Coronary artery (tissue), 2 donors: ENCODE measurements at places on chromosomes 6 and 20.

DNA sequence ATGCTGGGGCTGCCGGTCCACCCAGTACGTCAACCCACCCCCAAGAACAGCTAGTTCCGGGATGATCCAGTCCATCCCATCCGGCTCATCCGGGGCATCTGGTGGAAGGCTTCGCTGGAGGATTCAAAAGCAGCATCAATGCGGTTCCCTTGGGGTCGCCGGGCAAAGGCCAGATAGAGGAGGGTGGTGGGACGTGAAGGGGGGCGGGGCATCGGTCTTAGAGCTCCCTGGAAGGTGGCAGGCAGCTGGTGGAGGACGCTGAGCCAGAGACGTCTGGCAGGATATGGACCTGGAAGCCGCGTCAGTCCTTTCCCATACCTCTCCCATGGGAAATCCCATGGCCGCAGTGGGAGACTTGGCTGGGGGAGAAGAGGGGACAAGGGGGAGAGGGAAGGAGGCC is 1500.8 kb upstream of the DEFB115 start:
- no peak for DNase-seq

GRCh38 chr6:155706341-155706740 is 250.7 kb upstream of the NOX3 start:
- no peak for DNase-seq

DNA sequence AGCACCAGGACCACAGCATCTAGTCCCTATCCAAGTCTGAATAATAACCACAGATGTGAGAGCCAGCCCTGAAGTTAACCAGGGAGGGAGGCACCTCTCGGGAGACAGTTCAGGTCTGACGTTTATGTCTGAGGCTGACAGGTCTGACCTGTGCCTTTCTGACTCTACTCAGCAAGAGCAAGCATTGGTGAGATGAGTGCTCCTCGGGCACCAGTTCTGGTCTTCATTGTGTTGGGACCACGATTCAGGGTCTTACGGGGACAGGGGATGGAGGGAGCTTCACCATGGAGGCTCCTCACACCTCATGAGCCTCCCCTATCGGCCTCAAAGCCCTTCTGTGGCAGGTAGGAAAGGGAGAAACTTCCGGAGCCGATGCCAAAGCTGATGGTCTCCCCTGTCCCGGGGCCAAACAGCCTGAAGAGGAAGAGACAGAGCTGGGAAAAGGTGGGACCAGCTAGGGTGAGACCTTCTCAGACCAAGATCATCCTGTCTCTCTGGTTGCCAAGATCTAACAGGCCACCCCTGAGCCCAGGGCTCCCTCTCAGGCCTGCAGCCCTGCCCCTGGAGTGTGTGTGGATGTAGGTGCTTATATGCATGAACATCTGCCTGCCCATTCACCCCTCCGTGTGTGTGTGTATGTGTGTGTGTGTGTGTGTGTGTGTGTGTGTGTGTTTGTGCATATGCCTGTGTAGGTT is 170.5 kb downstream of the VEGFA start:
- peak; percentile 59 for DNase-seq

DNA sequence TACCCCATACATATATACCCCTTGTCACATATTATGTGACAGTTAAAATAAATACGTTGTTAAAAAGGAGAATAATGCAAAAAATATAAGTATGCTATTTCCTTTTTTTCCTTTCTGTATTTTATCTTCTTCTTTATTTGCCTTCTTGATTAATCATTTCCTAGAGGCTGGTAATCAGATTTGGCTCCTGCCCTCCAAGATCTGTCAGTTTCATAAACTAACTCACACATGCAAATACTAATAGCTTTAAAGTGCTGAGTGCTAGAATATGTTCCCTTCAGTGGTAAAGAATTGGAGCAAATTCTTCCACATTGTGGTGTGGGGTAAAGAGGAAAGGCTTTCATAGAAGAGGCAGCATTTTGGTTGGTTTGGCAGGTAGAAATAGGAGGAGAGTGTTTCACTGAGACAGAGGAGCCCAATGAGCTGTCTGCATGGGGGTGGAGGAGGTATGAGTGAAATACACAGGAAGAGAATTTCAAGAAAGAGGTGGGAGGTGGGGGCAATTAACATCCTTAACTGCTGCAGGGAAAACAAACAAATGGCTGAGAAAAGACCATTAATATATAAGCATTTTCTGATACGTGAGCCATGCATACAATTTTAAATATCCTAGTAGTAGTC is 523.9 kb downstream of the BMP2 start:
- no peak for DNase-seq

GRCh38 chr6:107543088-107543487 is 53.2 kb downstream of the SOBP start:
- DNase-seq, result no peak

DNA sequence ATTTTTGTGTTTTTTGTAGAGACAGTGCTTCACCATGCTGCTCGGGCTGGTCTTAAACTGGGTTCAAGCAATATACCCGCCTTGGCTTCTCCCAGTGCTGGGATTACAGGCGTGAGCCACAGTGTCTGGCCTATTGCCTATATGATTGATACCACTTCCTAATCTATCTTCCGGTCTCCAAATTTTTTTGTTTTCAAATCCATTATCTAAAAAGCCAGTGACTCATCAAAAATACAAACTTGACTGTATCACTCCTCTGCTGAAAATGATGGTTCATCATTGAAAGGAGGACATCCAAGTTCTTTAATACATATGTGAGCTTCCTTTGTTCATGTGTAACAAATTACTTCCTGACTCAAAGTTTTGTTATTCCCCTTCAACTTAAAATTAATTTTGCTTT is 35.5 kb downstream of the FAM8A1 start:
- DNase-seq, result no peak

- no peak for DNase-seq
Measured at GRCh38 chr6:157265635-157266034, 57.7 kb downstream of the TMEM242 start.

DNA sequence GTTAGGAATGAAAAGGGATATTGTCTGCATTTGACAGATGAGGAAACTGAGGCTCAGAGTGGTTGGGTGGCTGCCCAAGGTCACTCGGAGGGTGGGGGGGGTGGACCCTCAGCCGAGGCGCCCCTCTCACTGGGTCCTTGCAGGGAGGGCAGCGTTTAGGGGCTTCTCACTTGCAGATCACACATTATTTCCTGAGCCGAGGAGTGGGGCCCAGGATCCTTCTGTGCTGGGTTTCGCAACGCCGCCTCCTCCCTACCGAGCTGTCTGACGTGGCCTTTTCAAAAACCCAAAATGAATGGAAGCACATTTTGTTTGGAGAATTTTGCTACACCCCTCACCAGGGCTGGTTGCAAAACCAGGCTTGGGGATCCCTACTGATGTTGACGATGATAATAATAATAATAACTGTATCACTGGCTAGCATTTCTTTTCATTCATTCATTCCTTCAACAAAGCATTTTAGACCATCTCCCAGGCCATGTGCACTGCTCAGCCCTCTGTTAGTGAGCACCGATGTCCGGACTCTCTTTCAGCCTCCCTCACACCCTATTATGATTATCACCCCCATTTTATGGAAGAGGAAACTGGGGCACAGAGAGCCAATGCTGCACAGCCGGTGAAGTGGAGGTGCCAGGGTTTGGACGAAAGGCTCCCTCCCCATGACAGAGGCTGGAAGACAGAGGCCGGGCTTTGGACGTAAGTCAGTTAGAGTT is 5.2 kb downstream of the DLGAP4 start:
- no peak for DNase-seq

GRCh38 chr20:38152621-38153221 is 12.3 kb downstream of the TGM2 start:
- peak; percentile 97 for DNase-seq

DNA sequence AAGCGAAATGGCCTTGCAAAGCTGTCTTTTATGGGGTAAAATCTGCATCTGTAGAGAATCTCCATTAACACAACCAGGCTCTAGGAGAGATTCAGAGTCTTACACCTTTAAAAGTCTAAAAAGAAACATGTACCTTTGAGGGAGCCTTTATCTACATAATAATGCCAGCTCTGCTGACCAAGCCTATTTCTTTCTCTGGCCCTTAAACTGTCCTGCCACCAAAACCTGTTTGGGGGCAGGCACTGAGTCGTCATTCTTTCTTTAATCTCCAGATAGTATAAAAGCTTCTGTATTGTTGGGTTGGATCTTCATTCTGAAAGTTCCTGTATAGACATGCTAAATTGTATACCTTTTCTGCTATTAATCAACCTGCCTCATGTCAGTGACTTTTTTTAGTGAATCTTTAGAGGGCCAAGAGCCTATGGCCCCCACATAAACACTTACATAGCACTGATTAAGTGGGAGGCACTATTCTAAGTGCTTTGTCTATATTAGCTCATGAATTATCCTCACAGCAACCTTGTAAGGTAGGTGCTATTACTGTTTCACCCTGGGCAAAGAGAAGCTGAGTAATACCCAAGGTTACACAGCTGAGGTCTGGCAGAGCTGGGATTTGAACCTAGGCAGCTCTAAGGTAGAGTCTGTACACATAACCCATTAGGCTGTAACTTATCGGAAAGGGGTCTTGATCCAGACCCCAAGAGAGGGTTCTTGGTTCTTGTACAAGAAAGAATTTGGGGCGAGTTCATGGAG is 232.3 kb upstream of the DTNBP1 start:
- DNase-seq, result no peak

- DNase-seq, result no peak
Measured at GRCh38 chr6:16676376-16676775, 84.9 kb downstream of the ATXN1 start.

- no peak for DNase-seq
Measured at GRCh38 chr20:58895448-58896180, 43.1 kb downstream of the GNAS start.

DNA sequence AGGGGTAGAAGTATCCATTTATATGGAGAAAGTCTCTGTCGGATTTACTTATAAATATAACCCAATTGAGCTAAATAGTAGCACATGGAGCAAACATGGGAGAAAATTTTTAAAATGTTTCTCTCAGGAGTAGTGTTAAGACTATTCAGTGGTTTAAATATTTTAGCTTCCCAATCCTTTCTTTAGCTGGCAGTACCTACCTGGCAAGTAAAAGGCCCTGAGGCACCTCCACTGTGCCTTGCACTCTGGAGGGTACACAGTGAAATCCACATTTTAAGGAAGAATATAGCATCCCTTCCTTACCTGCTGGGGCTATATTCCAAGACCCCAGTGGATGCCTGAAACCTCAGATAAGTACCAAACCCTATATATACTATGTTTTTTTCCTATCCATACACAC is 124.2 kb downstream of the KLHL32 start:
- DNase-seq, result no peak

- no peak for DNase-seq
Measured at GRCh38 chr6:113607821-113608545, 249.2 kb upstream of the MARCKS start.

GRCh38 chr6:110526726-110527125 is 50.3 kb upstream of the SLC22A16 start:
- no peak for DNase-seq

GRCh38 chr6:164695896-164696295 is 613.5 kb downstream of the C6orf118 start:
- no peak for DNase-seq

DNA sequence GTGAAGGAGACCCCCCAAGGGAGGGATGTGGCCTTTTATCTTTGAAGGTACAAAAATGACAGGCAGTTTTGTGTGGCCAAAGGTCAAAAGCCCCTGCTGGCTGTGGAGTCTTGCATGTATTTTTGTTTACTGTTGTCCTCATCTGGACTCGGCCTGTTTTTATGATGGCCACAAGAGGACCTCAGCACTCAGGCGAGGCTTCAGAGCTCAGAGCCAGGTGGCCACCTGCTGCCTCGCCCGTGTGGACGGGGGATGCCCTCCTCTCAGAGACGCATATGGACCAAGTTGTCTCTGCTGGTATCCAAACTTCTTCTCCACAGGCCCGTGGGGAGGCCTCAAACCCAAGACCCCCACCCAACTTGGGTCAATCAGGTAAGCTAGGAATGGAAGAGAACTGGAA is 118.2 kb downstream of the DACT2 start:
- DNase-seq, result no peak

GRCh38 chr20:17985388-17986018 is 16.7 kb downstream of the MGME1 start:
- no peak for DNase-seq

- no peak for DNase-seq
Measured at GRCh38 chr20:61443443-61444126, 191.5 kb downstream of the CDH4 start.

GRCh38 chr6:33974030-33974429 is 170.2 kb upstream of the MLN start:
- no peak for DNase-seq

DNA sequence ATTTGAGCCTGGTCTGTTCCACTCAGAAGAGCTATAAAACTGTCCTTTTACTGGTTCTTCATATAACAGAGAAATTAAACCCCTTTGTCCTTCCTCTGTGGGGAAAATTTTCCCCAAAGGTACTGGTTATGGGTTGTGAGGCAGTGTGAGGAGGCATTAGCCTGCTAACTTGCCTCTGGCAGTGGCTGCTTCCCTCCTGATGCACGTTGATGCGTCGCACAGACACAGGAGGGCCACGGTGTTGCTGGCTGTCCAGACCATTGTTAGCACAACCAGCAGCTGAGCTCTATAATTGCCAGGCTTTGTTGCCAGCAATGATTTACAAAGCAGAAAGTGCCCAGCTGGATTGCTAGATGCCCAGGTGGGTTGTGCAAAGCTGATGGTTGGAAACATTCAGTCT is 10.1 kb downstream of the AAR2 start:
- DNase-seq, result no peak

- DNase-seq, result no peak
Measured at GRCh38 chr6:11974089-11974488, 38.0 kb upstream of the HIVEP1 start.

DNA sequence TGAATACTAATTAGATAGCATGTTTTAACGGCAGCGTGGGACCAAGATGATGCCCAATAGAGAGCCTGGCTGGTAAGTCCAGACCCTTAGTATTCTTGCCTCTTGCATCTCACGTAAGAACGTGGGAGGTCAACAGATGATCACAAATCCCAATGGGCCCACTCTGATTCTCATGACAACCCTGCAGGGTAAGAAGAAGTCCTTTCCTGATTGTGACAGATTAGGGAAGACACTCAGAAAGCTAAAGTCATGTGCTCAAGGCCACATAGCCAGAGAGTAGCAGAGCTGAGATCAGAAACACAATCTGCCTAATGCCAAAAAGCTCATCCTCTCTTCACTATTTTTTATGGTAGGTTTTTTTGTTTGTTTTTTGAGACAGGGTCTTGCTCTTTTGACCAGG is 103.8 kb downstream of the RALGAPA2 start:
- DNase-seq, result no peak

DNA sequence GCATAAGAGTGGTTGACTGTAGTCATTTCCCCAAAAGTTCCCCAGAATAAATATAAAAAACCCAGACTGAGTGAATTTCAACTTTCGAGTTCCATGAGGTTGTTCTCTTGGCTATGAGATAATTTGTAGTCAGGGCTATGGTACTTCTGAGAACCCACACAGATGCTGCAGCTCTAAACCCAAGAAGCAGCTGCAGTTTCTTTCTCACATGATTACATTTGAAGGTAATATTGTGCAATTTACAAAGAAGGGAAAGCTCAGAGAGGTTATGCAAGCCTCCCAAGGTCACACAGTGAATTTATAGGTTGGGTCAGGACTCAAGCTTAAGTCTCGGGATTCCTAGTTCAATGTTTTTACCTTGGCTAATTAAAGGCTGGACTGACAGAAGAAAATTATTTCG is 29.7 kb upstream of the CD93 start:
- no peak for DNase-seq
